Chondrocyte (in vitro differentiated cells): ENCODE measurements at places on chromosomes 2 and 18. TPM values are rescaled to one million over a fixed set of nuclear protein-coding genes. Genes with fewer than 3 reads are reported as not detected.

DNA sequence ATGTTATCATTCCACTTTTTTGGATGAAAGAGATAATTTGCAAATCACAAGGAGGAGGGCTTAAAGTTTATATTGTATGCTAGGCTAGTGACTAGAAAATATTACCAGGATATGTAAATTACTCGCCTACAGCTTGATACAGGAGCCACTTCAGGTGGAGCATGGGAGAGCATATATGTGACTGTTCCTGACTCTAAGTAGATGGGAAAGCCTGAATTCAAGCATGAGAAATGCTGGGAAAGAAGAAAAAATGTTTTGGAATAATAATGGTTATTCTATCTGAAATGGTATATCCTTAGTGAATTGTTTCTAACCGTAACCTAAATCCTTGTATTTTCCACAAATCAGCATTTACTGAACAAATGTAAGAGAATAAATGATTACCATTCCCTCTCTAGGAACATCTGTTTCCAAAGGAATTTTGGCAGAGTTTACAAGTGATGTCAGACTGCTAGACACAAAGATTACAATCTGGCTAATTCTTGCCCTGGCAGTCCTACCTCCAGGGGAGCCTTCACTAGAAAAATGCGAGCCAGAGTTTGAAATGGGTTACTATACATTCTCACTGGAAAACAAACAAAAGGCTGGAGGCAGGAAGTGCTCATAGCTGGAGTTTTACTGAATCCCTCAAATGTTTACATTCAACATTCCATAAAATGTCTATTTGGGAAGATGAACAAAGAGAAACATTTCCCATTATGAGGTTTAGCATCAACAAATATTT, 129.4 kb upstream of the MAPRE2 start:
- DNase-seq: no peak

DNA sequence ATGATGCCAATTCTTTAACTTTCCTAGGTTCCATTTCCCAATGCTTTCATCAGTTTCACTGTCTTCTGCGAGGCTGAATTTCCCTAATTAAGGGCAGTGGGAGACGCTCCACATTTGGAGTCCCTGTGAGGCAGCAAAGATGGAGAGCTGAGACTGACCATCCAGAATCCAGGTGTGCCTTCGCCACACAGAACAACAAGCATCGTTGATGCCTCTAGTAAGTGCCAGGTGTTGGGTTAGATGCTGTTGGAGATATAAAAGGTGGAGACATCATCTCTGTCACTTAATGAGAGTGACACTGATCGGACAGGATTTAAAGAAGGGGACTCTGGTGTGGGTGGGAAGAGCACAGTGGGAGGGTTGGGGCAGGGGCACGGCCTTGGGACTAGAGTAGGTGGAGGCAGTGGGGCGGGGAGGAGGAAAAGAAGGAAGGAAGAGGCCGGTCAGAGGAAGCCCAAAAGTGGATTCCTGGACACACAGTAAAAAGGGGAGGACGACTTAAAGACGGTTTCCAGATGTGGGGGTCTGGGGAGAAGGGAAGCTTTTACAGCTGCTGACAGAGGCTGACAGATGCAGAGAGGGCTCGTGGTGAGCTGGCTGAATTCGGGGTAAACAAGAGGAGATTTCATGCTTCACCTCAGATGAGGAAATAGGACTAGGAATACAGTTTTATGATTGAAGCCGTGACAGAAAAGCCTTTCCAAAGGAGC, 113.0 kb downstream of the BCL2 start:
- DNase-seq: no peak

GRCh38 chr2:101094351-101094750, 56.8 kb downstream of the TBC1D8 start:
- DNase-seq: no peak

GRCh38 chr2:148687543-148687942, 43.0 kb downstream of the EPC2 start:
- DNase-seq: no peak

DNA sequence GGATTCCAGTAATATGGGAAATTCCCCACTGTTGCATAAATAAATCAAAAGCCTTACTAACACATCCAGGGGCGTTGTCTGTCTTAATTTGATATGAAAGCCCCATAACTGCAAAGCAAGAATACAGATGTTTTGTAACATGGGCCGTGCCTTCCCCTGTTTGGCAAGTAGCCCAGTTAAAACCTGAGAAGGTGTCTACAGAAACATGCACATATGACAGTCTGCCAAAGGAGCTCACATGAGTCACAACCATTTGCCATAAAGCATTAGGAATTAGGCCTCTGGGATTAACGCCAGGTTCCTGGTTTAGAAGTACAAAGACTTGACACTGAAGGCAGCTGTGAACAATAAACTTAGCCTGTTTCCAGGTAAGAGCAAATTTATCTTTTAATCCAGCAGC, 43.1 kb upstream of the LONRF2 start:
- no peak for DNase-seq

DNA sequence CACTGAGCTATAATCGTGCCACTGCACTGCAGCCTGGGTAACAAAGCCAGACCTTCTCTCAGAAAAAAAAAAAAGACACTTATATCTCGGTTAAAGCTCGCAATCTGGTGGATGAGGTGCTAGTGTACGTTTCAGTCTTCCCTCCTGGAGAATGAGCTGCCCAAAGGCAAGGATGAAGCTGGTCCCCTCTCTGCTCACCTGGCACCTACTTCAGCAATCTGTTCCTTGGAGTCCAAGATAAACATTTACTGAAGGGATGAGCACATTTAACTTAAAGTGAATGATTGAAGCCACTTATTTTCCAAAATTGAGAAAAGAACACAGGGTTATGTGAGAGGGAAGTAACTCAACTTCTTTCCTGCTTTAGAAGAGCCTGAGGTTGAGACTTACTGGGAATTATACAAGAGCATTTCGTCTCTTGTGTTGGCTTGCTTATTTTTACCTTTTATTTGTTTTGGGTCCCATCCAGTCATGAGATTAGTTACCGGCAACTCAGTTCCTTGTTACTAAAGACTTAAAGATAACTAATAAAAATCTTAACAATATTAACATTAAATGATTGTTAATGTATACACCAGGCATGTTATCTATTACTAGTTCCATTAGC, 33.6 kb upstream of the COLEC12 start:
- DNase-seq: no peak

The MYL1 gene
- not detected in 3 replicates for total RNA-seq

The CLEC4F gene
- total RNA-seq: not detected in 3 replicates
